ENCODE measurements at places on chromosomes 13 and 19.

DNA sequence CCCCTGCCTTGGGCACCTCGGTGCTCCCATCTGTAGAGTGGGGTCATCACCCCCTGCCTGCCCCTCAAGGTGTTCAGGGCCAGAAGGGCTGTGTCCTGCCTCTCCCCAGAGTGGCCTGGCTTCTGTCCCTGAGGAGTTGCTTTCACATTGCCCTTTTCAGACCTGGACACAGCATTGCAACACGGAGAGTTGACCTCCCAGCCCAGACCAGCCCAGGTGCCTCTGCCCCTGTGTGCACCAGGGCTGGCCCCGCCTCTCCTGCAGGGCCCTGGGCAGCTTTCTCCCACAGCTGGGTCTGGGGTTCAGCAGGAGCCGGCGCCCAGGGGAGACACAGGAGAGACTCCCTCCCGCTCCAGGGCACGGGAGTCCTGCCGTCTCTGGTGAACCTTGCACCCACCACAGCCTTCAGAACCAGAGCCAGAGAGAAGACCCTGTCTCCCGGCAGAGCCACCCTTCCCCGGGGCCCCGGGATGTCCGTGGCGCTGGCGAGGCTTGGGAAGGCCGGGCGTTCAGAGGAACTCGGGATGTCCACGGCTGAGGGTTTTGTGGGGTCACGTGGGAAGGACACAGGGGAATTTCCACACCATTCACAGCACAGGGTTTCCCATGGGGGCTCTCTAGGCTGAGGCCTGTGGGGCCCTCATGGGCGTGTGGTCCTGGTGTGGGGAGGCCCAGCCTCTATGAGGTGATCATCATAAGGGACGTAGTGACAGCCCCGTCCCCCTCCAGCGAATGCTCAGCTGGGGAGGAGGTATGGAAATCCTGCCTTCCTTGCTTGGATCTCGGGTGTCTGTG lies 23.2 kb downstream of the C13orf46 start:
- no peak for DNase-seq

GRCh38 chr19:42461700-42462324 lies 19.1 kb upstream of the CXCL17 start:
- DNase-seq: no peak

DNA sequence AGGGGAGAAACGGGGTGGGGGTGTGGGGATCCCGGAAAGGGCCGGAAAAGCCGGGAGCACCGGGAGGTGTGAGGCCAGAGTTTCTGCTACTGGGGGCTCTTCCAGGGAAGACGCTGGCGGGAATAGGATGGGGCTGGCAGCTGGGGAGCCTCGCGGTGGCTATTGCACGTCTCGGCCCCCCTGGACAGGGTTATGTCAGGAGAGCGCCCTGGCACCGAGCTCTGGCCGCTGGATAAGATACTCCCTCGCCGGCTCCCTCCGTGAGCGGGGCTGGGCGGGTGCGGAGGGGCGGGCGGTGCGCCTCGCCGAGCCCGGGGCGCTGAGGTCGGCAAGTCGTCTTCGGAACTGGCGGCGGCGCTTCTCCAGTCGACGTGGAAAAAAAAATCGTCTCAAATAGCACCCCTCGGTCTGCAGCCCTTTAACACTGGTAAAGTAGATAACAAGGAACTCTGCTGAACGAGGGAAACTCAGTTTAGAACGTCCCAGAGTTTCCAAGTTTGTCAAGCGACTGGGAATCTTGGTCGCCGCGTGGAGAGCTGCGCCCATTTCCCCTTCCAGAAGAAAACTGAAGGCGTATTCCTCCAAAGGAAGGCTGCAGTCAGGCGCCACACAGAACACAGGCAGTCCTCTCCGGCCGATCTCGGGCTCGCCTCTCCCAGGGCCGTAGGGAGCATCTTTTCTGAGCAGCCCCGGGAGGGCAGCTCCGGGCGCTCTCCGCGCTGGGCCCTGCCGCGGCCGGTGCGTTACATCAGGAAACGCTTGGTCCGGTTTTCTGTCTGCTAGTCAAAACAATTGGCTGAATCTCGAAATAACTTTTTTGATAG lies 115.1 kb downstream of the KCNRG start:
- no peak for DNase-seq

- DNase-seq: no peak
Measured at GRCh38 chr19:7640803-7641202, 3.9 kb downstream of the STXBP2 start.

GRCh38 chr19:7292352-7292949 lies 1.8 kb downstream of the INSR start:
- no peak for DNase-seq

- DNase-seq: no peak
Measured at GRCh38 chr13:30354493-30355383, 47.4 kb upstream of the KATNAL1 start.

DNA sequence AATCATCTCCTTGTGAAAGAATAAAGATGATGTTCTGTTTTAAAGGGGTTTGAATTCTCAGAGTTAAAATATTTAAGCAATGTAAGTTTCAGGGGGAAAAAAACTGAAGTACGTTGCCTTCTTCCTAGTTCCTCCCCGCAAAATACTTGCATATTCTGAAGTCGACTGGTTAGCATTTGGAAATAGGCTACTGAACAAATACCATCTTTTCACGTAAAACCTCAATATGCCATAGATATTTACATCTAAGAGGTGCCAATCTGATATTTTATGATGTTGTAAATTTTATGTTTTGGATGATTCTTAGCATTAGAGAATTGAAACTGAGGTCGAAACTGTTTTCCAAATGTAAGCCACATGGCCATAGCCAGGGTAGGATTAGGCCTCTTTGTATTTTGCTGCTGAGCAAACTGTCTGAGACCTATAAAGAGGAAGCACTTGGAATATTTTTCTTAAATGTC lies 138.3 kb downstream of the FLT1 start:
- no peak for DNase-seq

- no peak for DNase-seq
Measured at GRCh38 chr13:97535614-97536013, 101.6 kb downstream of the RAP2A start.

DNA sequence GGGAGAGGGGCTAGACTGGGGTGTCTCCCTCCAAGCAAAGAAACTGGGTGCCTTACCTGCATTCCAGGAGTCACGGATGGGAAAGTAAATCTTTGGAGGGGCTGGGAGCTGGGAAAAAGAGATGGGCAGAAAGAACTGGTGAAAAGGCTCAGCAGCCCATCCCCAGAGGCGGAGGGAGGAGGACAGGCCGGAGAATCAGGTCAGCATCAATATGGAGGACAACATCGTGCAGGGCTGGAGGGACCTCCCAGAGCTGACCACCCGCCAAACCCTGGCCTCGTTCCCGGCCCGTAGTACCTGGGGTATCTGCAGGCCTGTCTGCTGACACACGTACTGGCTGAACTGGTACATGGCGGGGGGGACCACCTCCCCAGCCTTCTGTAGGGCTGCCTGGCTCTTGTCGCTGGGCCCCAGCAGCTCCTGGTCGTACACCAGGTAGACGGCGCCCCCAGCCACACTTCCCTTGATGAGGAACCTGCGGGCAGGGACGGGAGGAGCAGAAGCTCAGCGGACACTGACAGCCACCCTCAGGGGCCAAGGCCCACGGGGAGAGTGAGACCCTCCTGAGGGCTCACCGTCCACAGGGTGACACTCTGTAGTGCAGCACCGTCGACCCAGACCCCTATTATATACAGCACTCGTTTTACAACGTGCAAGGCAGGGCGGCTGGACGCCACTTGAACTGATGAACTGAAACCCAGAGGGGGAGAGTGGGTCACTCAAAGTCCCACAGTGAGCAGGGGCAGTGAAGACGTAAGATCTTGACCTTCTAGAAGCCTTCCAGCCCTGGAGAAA lies 830 bp downstream of the MICOS13 start:
- no peak for DNase-seq

- DNase-seq: no peak
Measured at GRCh38 chr13:111329641-111330040, 9.2 kb downstream of the TEX29 start.

GRCh38 chr13:98299966-98300350 lies 122.9 kb upstream of the RNF113B start:
- DNase-seq: no peak

DNA sequence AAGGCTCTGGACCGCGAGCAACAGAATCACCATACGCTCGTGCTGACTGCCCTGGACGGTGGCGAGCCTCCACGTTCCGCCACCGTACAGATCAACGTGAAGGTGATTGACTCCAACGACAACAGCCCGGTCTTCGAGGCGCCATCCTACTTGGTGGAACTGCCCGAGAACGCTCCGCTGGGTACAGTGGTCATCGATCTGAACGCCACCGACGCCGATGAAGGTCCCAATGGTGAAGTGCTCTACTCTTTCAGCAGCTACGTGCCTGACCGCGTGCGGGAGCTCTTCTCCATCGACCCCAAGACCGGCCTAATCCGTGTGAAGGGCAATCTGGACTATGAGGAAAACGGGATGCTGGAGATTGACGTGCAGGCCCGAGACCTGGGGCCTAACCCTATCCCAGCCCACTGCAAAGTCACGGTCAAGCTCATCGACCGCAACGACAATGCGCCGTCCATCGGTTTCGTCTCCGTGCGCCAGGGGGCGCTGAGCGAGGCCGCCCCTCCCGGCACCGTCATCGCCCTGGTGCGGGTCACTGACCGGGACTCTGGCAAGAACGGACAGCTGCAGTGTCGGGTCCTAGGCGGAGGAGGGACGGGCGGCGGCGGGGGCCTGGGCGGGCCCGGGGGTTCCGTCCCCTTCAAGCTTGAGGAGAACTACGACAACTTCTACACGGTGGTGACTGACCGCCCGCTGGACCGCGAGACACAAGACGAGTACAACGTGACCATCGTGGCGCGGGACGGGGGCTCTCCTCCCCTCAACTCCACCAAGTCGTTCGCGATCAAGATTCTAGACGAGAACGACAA lies 1.8 kb downstream of the PCDH17 start:
- DNase-seq: no peak

GRCh38 chr19:18225702-18226468 lies at the start of gene PDE4C:
PDE4C (minus strand) TSS chr19:18226438; CDS start chr19:18226415, 23 bp downstream.
- DNase-seq: no peak

DNA sequence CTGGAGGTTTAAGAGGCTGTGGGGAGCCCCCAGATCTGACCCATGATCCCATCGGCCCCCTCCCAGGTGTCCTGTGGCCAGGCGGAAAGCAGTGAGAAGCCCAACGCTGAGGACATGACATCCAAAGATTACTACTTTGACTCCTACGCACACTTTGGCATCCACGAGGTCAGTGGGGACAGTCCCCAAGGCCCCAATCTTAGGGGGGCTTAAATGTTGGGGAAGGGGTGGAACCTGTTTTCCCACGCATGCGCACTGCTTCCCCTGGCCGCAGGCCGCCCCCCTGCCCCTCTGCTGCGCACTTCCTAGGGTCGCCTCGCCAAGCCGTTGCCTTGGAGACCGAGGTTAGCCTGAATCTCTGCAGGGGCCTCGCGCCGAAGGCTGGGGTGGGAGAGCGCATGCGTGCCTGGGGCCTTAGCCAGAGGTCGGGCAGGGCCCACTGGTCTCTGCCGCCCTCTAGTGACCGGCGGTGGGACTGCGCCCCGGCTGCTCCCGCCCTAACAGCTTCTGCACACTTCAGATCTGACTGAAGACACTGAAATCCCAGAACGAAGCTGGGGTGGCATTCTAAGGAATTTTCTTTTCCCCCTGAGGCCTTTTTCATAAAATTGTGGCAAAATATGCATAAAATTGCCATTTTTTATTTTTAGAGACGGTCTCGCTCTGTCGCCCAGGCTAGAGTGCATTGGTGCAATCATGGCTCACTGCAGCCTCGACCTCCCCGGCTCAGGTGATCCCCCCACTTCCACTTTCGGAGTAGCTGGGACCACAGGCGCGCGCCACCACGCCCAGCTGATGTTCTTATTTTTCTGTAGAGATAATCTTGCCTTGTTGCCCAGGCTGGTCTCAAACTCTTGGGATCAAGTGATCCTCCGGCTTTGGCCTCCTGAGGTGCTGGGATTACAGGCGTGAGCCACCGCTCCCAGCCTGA lies 3.6 kb downstream of the PRMT1 start:
- DNase-seq: no peak

- DNase-seq: no peak
Measured at GRCh38 chr13:45051315-45051714, 62.0 kb downstream of the GPALPP1 start.

GRCh38 chr19:17549085-17549740 lies 6.2 kb upstream of the COLGALT1 start:
- no peak for DNase-seq

DNA sequence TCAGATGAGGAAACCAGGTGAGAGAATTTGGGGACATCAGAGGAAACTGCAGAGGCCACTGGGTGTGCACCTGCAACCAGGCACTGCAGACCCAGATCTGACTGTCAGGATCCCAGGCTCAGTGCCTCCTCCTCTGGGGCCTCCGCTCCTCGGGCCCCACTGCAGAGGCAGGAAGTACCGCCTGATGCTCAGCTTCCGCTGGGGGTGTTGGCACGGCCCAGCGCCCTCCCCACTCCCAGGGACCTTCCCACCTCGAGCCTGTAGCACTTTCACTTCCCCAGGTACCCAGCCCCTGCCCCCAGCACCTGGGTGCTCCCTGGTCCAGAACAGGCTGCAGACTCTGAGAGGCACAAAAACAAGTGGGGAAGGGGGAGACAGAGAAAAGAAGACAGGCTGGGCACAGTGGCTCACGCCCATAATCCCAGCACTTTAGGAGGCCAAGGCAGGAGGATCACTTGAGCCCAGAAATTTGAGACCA lies 1.4 kb upstream of the CD37 start:
- no peak for DNase-seq

DNA sequence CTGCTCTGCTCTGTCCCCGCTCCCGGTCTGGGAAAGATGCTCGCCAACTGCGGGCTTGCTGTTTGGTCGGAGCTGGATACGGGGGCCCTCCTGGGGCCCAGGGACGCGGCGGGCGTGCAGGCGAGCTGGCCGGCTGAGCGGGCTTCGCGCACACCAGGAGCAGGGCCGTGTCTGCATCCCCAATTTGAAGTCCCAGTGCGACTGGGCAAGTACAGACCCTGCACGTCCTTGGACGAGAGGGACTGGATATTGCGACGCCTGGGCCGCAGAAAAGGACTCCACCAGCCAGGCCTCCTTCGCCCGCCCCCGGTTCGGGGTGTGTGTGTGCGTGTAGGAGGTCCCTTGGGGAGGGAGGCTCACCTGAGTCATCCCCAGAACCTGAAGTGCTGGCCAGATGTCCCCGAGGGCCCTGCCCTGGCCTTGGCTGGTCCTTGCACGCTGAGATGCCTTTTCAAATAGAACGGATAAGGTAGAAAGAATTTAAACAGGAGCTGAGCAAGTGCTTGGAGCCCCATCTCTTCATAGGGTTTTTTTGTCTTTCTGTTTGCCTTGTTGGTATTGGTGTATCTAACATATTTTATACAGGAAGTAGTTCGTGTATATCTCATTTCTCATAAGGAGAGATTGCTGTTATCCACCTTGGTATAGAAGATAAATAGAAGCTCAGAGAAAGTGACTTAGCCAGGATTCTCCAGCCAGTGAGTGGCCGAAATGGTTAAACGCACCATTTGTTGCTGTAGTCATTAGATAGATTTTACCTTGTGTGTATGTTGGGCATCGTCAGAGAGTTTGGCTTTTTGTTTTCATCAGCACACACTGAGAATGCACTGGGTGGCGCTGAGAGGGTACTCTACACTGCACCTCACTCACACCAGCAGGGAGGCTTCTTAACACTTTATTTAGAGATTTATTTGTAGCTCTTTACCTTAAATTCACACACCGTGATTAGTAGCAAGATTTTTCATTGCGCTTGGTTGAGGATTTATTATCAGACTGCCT lies 1.1 kb downstream of the NAXD start:
- DNase-seq: no peak
